ENCODE measurements at places on chromosomes 6 and 20. TPM values are rescaled to one million over a fixed set of nuclear protein-coding genes. Genes with fewer than 3 reads are reported as not detected.

Gene FGD2
- 0.14 TPM for total RNA-seq

Gene MAN1A1
- 8.7 TPM for total RNA-seq

Gene CGA
- not detected for total RNA-seq

Gene SRMS
- 0.50 TPM for total RNA-seq

Gene C6orf58
- not detected for total RNA-seq

Gene PRSS16
- total RNA-seq, result 11.8 TPM

Gene COL21A1
- 6.1 TPM for total RNA-seq

Gene LRRC73
- 0.08 TPM for total RNA-seq

Gene STX11
- total RNA-seq, result 0.08 TPM

Gene SLC35D3
- 1.5 TPM for total RNA-seq

Gene RCAN2
- total RNA-seq, result 6.3 TPM

Gene RNF39
- total RNA-seq, result 0.85 TPM

Gene SLC26A8
- total RNA-seq, result 2.9 TPM

Gene GLP1R
- total RNA-seq, result 3.7 TPM

Measured in GM23338 (cell line).